Skin of body (tissue), 3 donors: ENCODE measurements at places on chromosomes 11 and 22. TPM values are rescaled to one million over a fixed set of nuclear protein-coding genes. Genes with fewer than 3 reads are reported as not detected.

KRTAP5-2 gene
- total RNA-seq: 3.1 TPM

RAPSN gene
- total RNA-seq: 2.5 TPM

DNA sequence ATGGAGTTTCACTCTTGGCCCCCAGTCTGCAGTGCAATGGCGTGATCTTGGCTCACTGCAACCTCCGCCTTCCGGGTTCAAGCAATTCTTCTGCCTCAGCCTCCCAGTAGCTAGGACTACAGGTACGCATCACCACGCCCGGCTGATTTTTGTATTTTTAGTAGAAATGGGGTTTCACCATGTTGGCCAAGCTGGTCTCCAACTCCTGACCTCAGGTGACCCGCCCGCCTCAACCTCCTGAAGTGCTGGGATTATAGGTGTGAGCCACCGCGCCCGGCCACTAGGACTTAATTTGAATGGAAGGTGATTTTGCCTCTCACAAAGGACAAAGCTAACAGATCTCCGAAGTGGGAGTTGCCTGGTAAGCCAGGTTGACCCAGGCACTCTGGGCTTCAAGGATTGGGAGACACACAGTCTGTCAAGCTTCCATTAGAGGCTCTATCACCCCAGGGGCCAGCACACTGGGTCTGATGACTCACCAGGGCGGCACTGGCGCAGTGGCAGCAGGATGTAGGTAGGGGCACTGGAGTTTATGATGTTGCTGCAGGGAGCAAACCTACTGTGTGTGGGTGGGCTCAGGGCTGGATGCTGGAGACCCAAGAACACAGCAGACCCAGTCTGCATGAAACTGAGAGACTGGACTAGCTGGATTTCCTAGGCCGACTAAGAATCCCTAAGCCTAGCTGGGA is 17.8 kb upstream of the KCTD14 start:
- DNase-seq: no peak

DNA sequence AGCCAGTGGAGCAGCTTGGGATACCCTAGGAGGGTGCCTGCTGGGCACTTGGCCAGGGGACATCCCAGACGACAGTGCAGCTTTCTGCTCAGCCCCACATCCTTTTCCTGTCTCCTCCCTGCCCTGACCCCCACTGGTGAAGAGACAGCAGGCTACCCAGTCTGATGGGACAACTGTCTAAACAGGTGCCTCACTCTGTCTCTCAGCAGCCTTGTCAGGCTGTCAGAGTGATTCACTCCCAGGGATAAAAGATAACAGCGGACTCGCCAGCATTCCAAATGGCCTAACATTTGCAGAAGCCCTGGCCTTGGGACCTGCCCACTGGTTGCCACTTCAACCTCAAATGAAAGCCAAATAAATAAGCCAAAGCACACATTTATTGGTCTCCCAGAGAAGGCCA is 318.6 kb upstream of the PLET1 start:
- no peak for DNase-seq

DNA sequence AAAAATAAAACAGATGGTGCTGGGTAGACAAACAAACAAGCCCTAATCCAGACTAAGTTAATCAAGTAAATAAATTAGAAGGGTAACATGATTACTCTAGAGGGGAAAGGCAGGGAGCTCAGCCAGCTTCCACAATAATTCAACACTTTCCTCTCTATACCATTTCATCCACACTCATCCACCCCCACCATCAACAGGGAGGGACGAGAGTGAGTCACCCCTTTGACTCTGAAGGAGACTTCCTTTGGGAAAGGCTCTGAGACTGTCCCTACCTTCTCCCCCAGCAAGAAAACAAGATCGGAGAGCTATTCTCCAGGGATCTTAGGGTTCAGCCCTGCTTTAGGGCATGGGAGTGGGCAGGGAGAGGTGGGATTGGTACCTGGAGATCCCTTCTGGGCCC is 33.1 kb downstream of the TRIM66 start:
- DNase-seq: no peak

- DNase-seq: no peak
Observed at GRCh38 chr11:84211896-84212295, 925.7 kb upstream of the CCDC90B start.

- no peak for DNase-seq
Observed at GRCh38 chr22:41830174-41830573, 2.7 kb upstream of the SREBF2 start.

KLHDC7B gene
- 0.30 TPM for total RNA-seq

DNA sequence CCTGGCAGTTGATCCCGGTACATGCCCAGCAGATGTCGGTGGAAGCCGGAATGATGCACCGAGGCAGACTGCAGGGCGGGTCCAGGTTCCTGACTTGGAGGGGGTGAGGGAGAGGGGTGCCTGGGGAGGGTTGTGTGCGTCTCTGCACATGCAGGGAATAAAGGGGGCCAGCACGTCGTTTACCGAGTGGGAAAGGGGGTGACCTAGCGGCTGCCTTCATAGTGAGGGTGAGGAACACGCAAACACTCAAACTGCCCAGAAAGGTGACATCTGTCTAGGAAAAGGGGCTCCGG is 801.7 kb downstream of the TBC1D22A start:
- no peak for DNase-seq

DNA sequence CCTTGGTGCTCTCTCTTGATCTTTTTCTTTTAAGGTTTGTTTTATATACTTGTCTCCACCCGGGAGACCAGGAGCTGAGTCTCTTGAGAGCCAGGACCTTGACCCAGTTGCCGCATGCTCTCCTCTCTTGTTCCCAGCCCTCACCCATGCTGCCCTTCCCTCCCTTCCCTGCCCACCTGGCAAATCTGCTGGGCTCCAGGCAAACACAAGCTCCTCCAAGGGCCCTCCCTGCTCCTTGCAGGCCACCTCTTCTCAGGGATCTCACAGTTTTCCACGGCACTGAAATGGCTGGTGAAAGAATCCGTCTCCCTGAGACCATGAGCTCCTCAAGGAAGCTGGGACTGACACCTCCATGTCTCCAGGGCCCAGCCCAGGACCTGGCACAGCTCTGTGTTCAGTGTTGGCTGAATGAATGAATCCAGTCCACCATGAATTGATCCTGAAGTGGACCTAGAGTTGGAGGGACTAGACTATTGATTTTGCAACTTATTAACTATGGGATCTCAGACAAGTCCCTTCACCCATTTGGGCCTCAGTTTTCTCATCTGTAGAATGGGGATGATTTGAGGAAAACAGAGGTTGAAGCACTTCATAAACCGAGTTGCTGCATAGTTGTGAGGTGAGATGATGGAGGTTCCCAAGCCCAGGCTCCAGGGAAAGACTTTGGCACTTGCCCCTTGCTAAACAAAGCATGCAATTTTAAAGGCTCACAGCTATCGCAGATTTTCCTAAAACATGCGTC is 25.1 kb upstream of the FBLN1 start:
- no peak for DNase-seq

DNA sequence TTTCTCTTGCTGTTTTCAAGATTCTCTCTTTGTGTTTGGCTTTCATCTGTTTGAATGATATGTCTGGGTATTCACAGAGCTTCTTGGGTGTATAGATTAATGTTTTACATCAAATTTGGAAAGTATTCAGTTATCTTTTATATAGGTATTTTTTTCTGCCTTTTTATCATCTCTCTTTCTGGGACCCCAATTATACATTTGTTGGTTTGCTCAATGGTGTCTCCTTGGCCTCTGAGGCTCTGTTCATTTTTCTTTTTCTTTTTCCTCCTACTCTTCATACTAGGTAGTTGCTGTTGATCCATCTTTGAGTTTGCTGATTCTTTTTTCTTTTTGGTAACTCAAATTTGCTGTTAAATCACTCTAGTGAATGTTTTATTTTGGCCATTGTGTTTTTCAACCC is 14.3 kb downstream of the PLAAT5 start:
- no peak for DNase-seq

DNA sequence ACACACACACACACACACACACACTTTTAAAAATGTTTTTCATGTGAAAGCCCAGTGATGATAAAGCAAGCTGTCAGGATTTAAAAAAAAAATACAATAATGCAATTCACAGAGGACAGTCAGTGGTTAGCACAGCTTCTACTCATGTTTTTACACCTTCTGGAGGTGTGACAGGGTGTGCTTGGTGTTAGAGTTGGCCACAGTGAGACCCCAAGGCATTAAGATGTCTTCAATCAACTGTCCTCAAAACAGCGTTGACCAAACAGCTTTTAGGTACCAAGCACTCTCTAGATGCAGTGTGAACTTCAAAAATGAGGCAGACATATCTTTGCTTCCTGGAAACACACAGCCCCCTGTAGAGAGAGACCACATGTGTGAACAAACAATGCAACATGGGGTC is 166.4 kb upstream of the TBCEL start:
- no peak for DNase-seq

UPK3A gene
- not detected for total RNA-seq

SCO2 gene
- 0.59 TPM for total RNA-seq

GRCh38 chr11:91967691-91968045 is 256.9 kb upstream of the FAT3 start:
- no peak for DNase-seq

IGLL1 gene
- total RNA-seq: 0.39 TPM

DNA sequence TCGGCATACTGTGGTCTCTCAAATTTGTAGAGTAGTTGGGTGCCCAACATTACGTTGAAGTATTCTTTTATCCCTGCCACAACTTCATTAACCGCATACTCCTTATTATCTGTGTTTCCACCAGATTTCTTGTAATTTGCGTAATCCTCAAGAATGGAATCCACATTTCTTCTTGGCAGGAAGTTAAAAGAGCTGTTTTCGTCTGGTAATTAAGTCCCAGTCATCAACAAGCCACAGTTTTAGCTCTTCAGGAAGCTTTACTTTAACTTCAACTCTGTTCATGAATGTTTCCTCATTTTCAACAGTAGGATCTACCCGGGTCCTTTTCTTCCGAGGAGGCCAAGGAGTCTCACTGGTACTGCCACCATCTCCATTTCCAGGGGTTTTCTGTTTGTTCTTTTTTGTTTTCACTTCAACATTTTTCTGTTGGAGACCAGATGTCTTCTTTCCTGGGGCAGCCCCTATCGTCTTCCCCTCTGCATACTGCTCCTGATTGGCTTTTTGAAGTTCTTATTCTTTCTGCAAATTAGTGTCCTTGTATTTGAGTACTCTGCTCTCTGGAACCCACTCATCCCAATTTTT is 30.3 kb downstream of the PDE3B start:
- DNase-seq: no peak

- no peak for DNase-seq
Observed at GRCh38 chr11:92671081-92671480, 298.4 kb upstream of the MTNR1B start.

C22orf42 gene
- total RNA-seq: not detected

CHRDL2 gene
- total RNA-seq: 0.30 TPM

GRCh38 chr11:107564877-107565218 is 687 bp downstream of the ALKBH8 start:
- no peak for DNase-seq

DNA sequence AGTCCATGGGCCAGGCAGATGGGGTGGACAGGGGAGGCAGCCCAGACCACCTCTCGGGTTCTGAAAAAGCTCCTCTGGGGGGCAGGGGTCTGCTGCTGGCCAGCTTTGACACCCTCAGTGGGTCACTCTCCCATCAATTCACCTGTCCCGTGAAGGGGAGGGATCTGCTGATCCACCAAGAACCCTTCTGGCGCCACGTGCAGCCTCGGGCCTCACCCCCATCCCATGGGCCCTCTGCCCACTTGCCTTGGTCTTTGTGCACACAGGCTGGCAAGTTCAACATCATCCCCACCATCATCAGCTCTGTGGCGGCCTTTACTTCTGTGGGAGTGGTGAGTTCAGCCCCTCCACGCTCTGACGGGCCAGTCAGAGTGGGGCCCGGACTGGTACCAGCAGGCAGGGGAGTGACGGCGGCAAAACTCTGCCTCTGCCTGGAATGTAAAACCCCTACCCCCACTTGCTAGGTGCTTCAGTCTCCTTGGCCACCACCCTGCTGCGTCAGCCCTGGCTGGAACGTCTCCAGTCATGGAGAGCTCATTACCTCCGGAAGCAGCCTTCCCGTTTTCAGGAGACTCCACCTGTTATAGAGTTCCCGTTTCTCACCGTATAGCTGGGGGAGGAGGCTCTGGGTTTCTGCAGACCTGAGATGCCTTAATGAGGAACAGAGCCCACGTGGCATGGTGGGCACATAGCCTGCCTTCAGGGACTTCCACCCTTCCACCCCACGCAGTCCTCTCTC is 12.7 kb downstream of the PRG3 start:
- DNase-seq: no peak

DNA sequence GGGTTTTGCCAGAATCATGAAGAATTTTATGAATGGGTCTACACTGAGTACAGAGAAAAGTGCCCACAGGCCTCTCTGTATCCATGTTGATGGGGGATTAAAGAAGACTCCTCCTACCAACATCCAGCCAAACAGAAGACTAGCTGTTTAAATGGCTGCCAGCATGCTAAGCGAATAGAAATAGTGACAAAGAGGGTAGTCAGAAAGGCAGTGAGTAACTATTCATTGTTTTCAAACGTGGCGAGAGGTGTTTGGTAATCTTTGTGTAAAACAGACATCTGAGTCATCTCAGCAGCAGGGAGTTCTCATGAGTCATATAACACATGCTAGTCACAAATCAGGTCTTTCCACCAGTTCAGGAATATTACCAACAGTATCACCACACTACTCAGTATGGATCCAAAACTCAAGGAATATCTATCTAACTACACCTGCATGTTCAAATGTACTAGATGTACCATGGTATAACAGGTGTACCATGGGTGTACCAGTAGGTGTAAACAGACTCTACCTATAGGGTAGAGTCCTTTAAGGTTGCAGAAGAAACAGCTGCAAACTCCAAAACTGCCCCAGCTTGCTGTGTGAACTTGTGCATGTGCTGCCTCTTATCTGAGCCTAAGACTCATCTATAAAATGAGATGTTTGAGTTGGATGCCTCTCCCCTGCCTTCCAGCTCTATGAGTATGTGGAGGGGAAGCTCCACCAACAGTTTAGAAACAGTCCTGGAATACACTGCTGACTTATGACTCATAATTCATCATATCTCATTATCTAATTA is 82.0 kb downstream of the SLC1A2 start:
- no peak for DNase-seq

DNA sequence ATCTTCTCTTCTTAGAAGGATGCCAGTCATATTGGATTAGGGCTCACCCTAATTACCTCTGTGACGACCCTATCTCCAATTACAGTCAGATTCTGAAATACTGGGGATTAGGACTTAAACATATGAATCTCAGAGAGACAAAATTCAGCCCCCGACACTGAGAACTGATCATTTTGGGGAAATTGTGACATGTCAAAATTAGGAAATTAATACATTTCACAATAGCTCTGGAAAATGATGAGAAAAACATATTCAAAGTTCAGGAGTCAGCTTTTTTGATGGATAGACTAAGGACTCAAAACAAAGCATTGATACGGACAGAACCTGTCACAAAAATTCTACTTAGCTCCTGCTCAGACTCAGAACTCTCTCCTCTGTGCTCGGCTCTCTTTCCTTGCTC is 40.8 kb downstream of the COMMD9 start:
- DNase-seq: no peak

GRCh38 chr11:79019975-79020374 is 420.9 kb downstream of the TENM4 start:
- no peak for DNase-seq

DNA sequence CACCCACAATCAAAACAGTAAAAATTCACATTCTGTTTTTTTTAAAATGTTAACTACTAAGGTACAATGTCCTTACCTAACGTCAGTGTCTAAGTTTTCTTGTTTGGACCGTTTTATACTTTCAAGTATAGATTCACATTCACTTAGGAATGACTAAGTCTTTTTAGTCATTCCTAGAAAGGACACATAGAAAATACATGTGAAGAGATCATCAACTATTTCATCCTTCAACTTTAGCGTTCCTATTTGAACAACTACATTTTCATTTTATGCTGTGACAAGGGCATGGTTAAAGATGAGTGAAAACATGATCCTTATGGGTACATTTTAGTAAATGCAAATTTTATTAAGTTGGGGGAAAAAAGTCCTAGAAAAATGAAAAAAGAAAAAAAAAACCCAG is 62.8 kb downstream of the DDX10 start:
- no peak for DNase-seq
